Cerebellum (tissue), 4 donors: ENCODE measurements at places on chromosomes 1 and 21.

DNA sequence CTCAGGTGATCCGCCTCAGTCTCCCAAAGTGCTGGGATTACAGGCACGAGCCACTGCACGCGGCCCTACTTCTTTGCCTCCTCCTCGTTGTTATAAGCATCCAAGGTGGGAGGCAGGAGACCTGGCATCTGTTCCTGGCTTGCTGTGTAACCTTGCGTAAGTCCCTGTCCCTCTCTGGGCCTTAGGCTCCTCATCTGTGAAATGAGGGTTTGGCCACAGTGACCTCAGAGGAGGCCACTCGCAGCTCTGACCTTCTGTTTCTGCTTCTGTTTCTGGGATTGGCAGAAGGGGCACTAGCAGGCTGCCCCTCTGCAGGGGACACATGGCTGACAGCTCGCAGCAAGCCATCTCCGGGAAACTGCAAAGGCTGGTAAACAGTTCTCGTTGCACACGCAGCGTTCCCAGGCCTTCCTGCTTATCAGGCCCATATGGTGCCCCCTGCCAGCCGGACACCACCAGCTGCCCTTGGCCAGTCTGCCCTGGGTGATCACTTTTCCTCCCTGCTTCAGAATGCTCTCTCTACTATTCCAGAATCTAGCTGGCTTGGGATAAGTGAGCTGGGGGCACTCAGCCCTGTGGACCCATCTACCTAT is 2.6 kb upstream of the LDLRAP1 start:
- peak; percentile 93 for DNase-seq

DNA sequence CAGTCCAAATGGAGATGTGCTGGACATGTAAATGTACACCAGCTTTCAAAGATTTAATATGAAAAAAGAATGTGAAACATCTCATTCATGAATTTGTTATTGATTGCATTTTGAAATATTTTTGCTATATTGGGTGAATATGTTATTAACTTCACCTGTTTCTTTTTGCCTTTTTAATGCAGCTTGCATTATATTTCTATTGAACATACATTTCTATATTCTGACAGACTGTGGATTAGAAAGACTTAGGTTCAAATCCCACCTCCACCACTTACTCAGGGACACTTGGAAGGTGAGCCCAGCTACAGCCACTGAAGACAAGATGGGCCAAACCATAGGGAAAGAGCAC is 37.8 kb downstream of the LRRN2 start:
- DNase-seq, result no peak

DNA sequence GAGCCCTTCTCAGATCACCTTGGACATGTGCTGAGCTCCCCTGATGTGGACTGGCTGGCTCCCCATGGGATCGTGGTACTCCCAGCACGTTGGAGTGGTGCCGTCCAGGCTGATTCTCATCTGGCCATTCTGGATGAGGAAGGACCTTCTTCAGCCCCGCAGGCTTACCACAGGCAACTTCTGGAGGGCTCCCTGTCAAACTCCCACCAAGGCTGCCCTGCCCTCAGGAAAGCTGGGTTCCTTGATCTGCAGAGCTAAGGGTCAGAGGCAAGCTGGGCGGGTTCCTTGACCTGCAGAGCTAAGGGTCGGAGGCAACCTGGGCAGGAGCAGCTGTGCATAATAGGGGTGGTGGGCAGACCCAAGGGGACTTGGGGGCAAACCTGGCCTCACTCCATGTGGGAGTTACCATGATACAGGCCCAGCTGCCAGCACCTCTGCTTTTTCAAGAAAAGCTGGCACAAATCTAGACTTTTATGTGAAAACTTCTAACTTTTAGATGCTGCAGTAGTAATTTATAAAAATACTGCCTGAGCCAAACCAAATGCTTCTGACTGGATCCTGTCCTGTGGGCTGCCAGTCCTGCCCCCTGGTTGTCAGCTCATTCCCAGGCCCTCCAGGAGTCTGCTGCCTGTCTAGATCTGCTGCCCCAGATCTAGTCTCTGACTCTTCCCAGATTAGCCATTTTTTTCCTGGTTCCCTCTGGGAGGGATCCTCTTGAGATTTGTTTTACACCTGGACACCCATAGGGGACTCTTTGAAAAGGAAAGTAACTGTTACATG is 5.6 kb upstream of the THEM5 start:
- DNase-seq, result no peak

GRCh38 chr1:2224170-2224584 is 3.9 kb upstream of the SKI start:
- DNase-seq, result no peak

DNA sequence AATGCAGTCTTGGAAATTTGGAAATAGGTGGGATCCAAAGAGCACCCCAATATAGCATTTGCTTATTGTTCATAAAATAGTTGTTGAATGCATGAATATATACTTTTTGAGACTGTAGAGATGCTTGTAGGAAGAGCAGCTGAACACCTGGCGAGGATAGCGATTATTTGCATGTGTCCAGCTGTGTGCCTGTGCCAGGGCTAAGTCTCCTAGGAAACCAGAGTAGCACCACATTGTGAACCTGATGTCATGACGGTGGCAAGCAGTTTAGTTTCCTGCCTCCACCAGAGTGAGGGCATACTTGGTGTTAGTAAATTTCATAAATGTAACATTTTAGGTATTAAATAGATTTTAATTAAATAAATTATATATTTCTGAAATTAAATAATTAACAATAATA is 37.3 kb upstream of the IRF2BP2 start:
- DNase-seq, result no peak

- no peak for DNase-seq
Measured at GRCh38 chr1:148373192-148373925, 109.7 kb downstream of the PPIAL4G start.

GRCh38 chr1:151773702-151774101 is 10.4 kb upstream of the MRPL9 start:
- DNase-seq, result no peak

GRCh38 chr1:27348861-27349783 is 7.3 kb downstream of the SYTL1 start:
- peak; percentile 76 for DNase-seq

DNA sequence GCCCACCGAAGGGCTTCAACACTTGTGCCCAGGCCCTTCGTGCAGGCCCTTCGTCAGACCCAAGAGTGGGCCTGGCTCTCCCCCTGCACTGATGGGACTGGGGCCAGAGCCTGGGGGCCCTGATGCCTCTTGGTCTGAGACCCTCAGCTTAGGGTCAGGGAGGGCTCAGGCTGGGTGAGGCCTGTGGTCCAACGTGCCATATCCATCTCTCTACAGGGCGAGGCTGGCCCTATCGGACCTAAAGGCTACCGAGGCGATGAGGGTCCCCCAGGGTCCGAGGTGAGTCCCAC is 15.6 kb downstream of the COL6A1 start:
- DNase-seq, result no peak

- peak; percentile 59 for DNase-seq
Measured at GRCh38 chr1:184838504-184838951, 83.9 kb upstream of the EDEM3 start.

DNA sequence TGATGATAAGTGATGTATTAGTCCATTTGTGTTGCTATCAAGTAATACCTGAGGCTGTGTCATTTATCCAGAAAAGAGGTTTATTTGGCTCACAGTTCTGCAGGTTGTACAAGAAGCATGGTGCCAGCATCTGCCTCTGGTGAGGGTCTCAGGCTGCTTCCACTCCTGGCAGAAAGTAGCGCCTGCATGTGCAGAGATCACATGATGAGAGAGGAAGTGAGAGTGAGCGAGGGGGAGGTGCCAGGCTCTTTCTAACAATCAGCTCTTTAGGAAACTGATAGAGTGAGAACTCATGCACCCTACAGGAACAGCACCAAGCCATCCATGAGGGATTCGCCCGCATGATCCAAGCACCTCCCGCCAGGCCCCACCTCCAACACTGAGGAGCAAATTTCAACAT is 2.2 kb upstream of the FHAD1 start:
- no peak for DNase-seq
